ENCODE measurements at places on chromosomes 11 and 22.

DNA sequence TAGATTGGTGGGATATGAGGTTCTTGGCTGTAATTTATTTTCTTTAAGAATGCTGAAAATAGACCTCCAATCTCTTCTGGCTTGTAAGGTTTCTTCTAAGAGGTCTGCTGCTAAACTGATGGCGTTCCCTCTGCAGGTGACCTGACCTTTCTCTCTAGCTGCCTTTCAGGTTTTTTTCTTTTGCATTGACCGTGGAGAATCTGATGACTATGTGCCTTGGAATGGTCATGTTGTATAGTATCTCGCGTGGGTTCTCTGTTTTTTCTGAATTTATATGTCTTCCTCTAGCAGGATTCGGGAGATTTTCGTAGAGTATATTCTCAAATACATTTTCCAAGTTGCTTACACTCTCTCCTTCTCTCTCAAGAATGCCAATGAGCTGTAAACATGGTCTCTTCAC lies 122.2 kb downstream of the DDX10 start:
- no peak for DNase-seq

GRCh38 chr22:44814266-44815098 lies 62.1 kb downstream of the ARHGAP8 start:
- DNase-seq, result no peak

- no peak for DNase-seq
Observed at GRCh38 chr22:49771266-49772065, 56.2 kb downstream of the BRD1 start.

DNA sequence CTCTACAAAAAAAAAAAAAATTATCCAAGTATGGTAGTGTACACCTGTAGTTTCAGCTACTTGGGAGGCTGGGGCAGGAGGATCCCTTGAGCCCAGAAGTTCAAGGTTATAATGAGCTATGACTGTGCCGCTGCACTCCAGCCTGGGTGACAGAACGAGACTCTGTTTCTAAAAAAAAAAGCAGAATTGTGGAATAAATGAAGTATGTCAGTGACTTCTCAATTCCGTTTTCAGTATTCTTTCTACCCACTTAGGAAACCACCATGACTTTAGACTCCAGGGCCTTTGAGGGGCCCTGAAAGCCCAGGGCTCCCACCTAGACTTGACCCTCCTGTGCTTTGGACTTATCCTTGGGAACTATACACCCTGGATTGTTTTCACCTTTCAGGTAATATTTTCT lies 6.5 kb upstream of the NUP160 start:
- DNase-seq, result no peak
